ENCODE measurements at places on chromosomes 3 and 15. TPM values are rescaled to one million over a fixed set of nuclear protein-coding genes. Genes with fewer than 3 reads are reported as not detected.

ECE2 gene
- total RNA-seq = 0.18 TPM

MNS1 gene
- 0.73 TPM for total RNA-seq

MAGI1 gene
- 0.39 TPM for total RNA-seq

COL8A1 gene
- total RNA-seq = 0.07 TPM

LRRC15 gene
- total RNA-seq = not detected

GOLGA6L26 gene
- not detected for total RNA-seq

GRAMD2A gene
- total RNA-seq = not detected

CX3CR1 gene
- 0.23 TPM for total RNA-seq

- no peak for DNase-seq
Measured at GRCh38 chr3:4421121-4421520, 45.9 kb downstream of the SUMF1 start.

- no peak for DNase-seq
Measured at GRCh38 chr15:43168192-43169107, 16.8 kb upstream of the CCNDBP1 start.

DNA sequence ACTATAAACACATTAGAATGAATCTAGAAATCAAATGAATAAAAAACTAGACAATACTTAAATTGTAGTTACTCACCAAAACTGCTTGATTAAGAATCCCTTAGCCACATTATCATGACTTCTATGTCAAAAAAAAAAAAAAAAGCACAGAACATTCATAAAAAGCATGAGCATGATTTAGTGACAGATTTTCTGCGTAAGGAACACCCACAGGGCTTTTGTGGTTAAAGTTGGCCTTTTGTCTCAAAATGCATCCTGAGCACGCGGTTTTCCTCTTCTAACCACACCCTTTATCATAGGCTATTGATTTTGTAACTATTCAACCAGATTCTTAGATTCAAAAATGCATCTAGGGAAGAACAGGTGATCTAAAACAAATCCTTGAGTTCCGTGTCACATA lies 334.0 kb upstream of the NR2F2 start:
- DNase-seq = no peak

DNA sequence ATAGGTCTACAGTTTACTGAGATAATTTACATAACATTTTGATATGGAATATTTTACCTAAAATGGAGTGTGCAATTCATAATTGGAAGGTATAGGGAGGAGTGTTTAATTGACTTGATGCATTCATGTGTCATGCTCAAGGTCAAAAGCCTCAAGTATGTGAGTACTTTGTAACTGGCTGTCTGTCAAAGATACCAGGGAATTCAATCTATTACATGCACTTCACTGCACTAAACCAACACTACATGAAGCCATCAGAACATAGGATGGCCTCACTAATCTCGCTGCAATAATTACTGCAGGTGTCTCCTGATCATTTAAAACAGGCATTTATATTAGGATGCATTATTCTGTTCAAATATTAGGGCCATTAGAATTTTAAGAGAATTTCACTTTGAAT lies 367.2 kb downstream of the CNTN4 start:
- DNase-seq = no peak

GRCh38 chr3:37386627-37387230 lies 212.3 kb upstream of the LRRFIP2 start:
- DNase-seq = no peak

DNA sequence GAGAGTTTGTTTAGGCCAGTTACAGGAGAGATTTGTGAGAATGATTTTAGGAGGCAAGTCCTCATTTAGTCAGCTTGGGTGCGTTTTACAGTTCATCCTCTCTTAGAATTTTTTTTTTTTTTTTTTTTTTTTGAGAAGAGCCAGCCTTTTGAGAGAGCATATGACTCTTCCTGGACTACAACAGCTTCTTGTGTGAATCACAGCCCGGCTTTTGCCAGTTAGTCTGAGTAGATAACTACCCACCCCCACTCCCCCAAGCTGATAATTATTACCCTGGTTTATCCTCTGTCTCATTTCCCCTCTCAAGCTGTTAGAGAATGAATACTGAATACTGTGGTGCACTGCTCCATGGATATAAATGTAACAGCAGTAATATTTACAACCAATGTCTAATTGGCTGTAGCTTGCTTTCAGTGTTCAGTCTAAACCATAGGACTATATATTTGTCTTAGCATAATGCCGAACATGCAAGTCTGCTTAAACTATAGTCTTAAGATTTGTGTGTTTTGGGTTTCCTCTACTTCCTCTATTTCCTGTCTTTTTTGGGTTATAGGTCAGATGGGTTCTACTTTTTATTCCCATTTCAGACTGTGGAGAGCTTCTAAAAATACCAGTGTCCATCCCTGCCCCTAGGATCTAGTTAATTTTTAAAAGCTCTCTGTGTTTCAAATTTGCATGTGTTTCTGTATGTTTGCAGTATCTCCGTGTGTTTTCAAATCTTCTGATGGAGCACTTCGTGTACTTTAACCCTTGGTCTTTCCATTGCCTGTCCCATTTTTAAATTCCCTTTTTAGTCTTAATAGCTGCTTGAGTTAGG lies 8.0 kb downstream of the CHD2 start:
- DNase-seq = no peak

DNA sequence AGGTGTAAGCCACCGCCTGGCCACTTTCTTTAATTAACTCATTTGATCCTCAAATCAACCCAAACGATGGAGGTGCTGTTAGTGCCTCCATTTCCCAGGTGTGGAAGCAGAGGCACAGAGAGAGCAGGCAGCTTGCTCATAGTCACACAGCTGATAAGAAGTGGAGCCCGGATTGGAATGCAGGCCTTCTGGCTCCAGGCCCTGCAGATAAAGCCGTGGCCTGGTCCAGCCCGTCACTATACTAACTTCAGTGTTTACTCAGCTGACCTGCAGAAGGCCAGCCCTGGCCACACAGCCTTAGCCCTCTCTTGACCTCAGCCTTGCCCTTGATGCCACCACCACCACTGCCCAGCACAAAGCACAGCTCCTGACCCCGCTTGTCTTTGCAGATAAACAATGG lies 116.7 kb downstream of the NUP210 start:
- no peak for DNase-seq

- no peak for DNase-seq
Measured at GRCh38 chr15:100665570-100665969, 63.2 kb downstream of the ASB7 start.

DNA sequence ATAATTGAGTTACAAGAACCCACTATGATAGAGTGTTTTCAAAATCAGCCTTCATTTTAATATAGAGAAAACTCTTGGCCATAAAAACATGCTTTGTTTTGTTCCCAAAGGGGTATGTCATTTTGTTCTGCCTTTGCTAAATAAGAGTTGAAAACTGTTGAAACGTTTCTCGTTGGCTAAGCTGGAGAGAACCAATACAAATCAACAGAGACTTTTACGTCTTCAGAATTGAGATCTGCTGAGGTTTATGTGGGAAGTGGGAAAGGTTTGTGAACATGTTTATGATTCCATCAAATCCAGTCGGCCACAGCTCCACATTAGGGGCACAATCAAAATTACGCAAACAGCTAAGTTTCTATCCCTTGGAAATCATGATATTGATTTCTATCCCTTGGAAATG lies 102.0 kb downstream of the IGF2BP2 start:
- no peak for DNase-seq

DNA sequence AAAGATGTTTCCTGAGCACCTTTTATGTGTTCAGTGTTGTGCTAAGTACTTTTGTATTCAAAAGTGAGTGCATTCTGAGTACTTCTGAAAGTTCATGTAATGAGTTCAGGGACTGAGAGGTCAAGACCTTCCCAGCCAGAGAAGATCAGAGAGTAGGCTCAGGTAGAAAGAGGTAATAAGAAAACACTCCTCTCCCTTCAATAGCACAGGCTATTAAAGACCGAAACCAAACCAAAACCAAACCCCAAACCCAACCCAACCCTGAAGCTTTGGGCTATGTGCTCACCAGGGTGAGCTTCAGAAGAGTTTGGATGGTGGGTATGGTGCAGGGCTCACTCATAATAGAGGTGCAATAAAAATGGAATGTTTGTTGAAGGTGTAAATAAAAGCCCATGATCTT lies 76.7 kb upstream of the FAM3D start:
- no peak for DNase-seq

DNA sequence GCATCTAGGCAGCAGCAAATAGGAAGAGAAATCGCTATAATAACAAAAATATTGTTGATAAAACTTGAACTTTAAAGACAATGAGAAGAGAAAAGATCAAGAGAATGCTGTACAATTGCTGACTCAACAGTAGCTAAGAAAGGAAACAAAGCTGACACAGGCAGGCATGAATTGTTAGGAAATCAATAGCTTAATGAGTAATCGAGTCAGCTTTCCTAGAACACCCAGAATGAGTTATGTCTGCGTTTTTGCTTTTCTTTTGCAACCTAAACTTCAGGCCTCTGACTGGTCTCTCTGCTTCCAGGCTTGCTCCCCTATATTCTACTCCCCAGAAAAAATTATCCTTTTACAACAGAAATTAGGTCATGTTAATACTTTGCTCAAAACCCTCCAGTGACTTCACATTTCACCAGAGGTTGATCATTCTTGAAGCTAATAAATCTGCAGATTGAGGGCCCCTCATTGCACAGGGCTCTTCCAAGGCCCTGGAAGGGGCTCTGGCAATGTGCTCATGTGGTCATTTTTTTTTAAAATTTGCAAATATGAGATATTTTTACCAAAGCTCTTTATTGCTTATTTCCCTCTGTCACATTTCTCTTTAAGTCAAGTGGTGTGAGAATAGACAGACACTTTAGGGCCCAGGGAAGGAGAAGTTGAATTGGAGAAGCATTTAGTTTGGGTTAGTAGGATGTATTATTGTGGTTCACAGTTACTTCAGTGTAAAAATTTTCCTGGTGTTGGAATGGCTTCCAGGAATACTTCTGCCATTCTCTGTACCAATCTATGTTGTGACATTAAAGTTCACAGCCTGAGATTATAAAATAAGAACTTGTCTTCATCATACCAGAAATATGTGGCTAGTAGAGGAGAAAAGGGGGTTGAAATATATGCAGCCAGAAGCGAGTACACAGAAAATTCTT lies 116.3 kb downstream of the TMCO5A start:
- DNase-seq = no peak

- DNase-seq = no peak
Measured at GRCh38 chr3:19228167-19228566, 79.9 kb downstream of the KCNH8 start.

GRCh38 chr15:64792282-64792681 lies 16.9 kb upstream of the RBPMS2 start:
- DNase-seq = no peak

DNA sequence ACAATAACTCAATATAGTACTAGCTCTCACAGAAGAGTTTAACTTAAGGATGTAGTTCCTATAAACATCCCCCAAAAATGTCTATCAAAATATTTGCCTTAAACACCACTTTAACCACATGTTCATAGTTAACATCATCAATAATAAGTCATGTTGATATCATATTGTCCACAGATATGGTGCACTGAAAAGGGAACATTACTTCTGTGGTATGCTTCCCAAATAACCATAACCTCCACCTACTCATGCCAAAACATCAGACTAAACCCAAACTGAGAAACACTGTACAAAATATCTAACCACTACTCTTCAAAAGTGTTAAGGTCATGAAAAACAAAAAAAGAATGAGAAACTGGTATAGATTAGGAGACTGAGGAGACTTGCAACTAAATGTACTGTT lies 32.9 kb downstream of the SLC4A7 start:
- DNase-seq = no peak

- DNase-seq = no peak
Measured at GRCh38 chr15:65377976-65378366, at the start of gene IGDCC3. TSS of gene IGDCC3 (minus strand) at chr15:65378002. CDS start at chr15:65377788, 214 bp downstream.

DNA sequence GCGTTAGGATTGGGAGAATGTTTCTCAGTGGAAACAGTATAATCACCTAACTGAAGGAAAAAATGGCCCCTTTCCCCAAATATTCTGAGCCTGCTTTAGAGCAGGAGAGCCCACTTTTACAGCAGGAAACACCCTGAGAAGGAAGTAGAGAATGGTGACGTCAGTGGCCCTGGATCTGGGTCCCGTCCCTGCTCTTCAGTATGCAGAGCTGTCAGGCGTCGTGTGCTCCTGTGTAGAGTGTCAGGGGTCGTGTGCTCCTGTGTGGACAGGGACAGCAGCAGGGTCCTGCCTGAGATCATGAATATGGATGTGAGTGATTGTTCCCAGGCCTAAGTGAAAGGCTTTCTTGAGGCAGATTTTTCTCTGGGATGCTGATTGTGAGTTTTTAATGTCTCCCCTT lies 45.2 kb downstream of the CGNL1 start:
- no peak for DNase-seq

Data from activated naive CD4-positive, alpha-beta T cell treated with anti-CD3 and anti-CD28 coated beads, Interleukin-2, amount 50 U/mL, for 72 hours (primary cell).